ENCODE measurements at places on chromosomes 1 and 21.

DNA sequence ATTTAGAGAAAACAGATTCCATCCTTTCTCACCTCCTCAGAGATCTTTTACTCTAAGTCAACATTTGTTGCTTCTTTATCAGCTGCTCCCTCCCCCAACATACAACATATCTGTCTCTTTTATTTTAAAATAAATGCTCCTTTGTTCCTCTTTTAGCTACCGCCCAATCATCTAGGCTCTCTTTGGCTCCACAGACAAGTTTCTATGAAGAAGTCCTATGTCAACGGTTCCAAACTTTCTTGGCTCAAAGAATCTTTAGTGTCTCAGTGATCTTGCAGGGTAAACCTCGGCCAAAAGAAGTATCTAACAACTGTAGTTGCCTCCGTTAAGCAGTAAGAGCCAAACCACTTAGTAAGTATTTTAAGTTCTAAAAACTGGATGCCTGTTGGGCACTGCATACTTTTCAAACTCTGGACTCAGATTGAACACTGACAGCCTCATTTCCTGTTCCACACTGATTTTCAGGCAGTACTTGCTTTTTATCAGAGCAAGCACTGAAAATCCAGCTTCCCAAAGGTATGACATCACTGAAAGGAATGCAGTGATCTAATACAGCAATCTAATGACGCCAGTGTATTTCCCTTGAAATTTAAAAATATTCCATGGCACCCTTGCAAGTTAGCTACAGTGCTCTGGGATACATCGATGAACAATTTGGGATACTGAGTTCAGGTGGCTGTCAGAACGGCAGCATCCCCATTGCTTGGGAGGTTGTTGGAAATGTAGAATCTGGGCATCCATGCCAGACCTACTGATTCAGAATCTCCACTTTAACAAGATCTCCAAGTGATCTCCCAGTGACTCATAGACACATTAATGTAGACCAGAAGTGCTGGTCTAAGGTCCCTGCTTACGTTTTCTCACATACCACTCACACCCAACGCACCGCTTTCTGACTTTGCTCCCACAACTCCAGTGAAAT is 26.8 kb downstream of the EGLN1 start:
- peak; percentile 51 for DNase-seq

GRCh38 chr1:25522031-25522655 is 21.3 kb upstream of the LDLRAP1 start:
- DNase-seq: no peak

GRCh38 chr1:59367301-59368007 is 70.6 kb downstream of the FGGY start:
- no peak for DNase-seq

DNA sequence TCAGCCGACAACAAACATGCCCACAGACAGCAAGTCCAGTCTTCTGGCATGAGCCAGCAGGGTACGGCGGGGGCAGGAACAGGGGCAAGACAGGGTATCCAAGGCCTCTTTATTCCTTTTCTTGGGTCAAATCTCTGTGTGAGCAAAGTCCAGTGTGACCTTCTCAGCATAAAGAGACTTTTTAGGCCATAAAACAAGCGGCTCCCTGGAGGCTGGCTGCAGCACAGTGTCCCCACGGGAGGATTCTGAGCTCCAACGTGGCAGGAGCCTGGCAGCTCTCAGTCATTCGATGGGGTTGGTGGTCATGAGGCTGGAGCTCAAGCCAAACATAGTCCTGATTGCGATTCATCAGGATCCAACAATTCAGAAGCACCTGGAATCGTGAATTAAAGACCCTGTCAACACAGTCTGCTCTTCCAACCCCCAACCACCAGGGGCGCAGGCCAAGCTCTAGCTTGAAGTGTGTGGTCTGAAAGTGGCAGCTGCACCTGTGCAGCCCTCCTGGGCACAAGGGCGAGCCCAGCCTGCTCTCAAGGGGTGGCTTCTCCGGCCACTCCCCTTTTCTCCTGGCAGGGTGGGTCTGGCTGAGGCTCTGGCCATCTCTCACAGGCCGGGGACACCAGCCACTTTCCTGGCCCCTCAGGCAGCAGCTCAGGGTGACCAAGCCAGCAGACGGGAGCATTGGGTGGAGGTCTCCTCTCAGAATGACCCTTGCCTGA is 62.1 kb downstream of the SLC66A1 start:
- no peak for DNase-seq

DNA sequence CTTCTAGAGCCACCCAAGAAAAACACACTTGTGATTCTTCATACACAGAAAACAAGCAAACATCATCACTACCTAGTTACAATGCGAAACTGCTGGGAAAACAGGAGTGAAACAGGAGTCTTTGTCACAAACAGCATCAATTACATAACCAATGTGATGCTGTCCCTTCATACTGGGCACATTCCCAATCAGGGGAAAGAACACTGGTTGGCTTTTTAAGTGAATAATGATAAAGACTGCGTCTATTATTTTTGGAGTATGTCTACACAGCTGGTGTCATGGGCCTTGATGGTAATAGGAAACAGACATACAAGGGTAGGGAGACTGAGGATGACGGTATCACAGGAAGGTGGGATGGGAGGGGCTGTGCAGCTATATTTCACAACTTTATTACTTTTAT is 43.3 kb downstream of the SIPA1L2 start:
- no peak for DNase-seq

- no peak for DNase-seq
These were observed 35.7 kb upstream of the SLC30A1 start for GRCh38 chr1:211614615-211615014.

DNA sequence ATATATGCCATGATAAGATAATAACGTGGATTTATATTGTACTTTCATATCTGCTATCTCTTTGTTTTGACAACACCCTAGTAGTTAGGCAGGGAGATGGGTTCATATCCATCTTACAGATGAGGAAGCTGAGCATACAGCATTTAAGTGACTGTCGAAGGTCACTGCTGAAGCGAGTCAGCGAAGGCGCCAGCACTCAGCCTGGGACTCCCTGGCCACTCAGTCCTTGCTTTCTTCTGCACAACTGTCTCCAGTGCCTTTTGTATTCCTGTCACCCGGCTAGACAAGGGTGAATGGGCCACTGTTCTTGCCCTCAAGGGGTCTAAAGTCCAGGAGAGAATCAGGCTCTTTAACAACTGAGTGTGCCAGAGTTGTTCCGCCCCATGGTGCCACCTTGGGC is 3.1 kb downstream of the ARHGEF10L start:
- no peak for DNase-seq

DNA sequence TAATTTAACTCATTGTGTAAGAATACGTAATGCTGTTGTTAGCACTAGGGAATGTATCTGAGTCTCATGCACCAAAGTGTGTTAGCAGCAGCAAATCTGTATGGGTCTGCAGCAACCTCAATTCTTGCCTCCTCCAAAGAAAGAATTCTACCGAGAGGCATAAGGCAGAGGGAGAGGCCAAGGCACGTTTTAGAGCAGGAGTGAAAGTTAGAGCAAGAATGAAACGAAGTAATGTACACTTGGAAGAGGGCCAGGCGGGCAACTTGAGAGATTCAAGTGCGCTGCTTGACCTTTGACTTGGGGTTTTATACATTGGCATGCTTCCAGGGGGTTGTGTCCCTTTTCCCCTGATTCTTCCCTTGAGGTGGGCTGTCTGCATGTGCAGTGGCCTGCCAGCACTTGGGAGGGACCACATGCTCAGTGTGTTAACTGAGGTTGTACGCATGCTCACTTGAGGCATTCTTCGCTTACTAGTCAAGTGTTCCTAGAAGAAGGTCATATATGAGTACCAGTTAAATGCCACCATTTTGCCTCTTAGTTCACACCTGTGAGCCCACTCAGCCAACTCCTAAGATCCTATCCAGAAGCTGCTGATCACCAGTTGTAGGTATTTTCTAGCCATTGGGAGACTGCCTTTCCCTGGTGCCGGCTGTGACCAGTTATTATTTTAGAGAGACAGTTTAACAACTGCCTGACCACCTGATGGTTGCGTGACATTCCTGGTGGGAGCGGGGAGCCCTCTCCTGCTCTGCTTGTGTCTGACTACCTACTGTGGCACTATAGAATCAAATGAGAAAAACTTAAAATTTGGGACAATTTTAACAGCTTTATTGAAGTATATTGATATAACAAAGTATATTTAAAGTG is 2.7 kb upstream of the CNN3 start:
- DNase-seq: no peak

DNA sequence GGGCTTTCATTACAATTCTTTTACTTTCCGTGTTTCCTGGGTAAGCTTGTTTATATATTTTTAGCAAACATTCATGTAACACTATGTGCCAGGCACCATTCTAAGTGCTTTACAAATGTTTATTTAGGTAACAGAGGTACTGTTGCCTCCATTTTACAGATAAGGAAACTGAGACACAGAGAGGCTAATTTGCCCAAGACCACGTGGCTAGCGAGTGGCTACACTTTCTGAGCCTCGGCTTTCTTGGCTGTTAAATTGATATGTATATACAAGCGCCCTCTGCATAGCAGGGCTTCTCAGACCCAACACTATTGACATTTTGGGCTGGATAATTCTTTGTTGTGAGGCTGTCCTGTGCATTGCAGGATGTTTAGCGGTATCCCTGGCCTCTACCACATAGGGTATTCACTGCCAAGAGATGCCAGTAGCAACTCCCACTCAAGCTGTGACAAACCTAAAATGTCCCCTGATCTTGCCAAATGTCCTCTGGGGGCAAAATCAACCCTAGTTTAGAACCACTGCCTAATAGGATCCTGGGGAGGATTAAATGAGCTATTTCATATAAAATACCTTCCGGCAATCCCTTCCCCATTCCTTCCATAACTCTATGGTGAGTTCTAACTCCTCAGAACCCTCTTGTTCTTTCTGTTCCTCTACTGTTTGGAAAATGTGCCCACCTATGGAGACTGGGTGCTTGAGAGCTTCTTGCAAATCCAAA is 17.2 kb upstream of the ID3 start:
- no peak for DNase-seq

- no peak for DNase-seq
These were observed 32.9 kb downstream of the PBX1 start for GRCh38 chr1:164591858-164592257.

DNA sequence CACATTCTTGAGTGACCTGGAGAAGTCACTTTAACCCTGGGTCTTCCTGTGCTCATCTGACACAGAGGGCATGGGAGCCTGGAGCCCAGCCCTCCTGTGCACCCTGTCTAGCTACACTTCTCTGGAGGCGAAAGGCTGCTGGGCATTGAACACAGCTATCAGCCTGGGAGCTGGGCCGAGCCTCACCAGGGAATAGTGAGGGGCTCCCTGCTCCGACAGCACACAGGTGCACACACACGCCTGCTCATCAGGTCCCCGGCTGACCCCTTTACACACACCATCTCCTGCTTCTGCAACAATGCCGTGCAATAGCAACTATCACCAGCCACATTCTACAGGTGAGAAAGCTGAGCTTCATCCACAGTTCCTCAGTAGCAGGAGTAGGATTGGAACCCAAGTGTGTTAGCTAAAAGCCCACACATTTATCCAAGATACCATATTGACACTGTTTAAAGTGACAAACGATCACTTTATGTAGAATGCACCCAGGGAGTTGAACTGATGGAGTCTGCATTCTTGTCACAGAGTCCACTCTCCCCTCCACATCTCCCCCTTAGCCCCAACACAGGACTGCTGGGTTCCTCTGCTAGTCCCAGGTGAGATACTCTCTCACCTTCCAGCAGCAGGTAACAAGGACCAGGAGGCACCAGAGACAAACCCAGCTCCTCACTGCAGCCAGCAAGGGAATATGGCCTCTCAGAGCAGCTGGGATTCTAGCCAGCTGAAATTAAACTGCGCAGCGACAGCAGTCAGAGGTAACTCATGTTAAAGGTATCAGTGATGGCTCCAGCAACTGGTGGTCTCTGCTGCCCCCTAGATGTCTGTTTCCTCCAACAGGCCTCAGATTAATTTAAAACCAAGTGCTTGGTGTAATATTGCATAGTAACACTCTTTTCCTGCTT is 18.3 kb upstream of the CAPN8 start:
- DNase-seq: no peak

GRCh38 chr1:22279735-22280134 is 136.8 kb upstream of the WNT4 start:
- DNase-seq: no peak

GRCh38 chr1:37157634-37158033 is 123.3 kb upstream of the GRIK3 start:
- no peak for DNase-seq

DNA sequence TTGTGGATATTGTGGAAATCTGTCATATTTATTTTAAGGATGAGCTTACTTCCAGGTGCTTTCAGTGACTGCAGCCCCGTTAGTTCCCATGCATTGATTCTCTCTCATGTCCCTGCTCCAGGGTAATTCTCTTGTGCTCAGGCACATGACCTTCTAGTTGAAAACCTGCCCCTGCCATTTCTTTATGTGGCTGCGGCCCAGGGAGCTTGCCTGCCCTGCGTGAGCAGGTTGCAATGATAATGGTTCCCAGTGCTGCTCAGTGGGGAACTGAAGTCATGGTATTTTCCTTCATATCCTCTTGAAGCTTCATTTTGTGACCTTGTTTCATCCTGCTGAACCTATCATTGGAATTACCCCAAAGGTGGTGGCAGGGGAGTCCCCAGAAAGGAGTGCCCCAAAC is 229.8 kb downstream of the DISC1 start:
- DNase-seq: no peak

DNA sequence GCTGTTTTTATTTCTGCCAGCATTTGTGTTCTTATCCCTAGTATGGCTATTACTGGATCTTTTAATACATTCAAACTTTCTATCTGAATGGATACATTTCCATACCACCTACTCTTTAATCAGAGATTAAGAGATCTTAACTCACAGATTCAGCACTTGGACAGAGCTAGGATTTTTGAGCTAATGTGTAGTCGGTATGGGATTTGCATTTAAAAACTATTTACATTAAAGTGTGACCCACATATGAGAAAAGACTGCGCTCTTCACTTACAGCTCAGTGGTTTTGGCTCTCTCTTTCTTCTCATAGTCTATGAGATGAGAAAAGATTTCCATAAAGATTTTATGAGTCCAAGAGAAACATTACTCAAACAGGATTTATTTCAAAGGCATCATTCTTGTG is 16.4 kb downstream of the HMGB4 start:
- DNase-seq: no peak

- no peak for DNase-seq
These were observed 5.8 kb upstream of the ITGB2 start for GRCh38 chr21:44926331-44927101.

DNA sequence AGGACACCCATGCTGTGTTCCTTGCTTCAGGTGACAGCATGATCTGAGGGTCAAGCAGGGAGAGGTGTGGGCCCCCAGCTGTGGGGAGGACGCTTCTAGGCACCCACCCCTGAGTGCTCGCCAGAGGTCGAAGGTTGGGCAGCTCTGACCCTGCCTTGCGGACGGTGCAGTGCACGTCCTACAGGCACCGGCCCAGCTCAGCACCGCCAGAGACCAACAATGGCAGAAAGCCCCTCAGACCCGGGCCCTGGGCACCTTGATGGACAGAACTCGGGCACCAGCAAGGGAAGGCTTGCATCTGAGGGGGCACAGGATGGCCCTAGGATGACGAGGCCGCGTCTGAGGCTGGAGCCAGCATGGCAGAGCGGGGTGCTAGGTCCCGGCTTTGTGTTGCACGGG is 24.7 kb downstream of the NADK start:
- DNase-seq: no peak

DNA sequence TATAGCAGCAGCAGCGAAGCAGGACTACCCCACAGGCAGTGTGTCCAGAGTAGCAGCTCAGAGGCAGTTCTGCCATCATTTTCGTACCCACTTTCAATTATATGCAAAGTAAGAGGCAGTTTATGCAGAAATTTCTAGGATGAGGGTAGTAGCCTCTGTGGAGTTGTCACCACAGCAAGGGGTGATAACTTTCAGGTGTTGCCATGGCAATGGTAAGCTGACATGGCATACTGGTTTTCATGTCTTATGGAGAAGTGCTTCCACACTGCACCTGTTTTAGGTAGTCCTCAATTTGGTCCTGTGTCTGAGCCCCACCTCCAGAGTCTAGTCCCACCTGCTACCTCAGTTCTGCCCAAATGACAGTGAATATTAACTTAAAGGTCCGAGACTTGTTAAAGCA is 133.3 kb upstream of the SYT6 start:
- DNase-seq: no peak
